ENCODE measurements at places on chromosomes 3 and 15.

DNA sequence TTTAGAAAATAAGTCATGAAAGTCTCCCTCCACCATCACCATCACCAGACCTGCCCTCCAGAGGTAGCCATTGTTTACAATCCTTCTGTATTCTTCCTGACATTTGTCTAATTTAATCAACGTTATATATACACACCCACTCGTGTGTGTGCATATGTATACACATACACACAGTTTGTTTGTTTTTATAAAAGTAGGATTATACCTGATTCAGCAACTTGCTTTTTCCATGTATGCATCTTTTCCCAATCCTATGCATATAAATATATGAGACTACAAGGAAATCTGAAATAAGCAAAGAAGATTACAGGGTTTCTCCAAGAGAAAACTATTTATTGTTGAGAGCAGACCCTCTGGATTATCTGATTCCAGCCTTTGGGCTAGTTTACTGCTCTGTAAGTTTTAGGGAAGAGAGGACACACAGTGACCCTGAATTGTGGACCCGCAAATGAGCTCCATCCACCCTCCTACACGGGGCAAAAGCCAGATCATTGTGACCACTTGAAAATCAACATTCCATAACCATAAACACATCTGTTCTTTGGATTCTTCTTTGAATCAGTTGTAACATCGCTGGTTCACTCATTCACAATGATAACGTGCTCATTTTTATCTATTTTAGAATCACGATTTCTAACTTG lies 104.3 kb downstream of the CPN2 start:
- no peak for DNase-seq

- DNase-seq, result no peak
Measured at GRCh38 chr3:4981665-4982494, 2.6 kb downstream of the BHLHE40 start.

DNA sequence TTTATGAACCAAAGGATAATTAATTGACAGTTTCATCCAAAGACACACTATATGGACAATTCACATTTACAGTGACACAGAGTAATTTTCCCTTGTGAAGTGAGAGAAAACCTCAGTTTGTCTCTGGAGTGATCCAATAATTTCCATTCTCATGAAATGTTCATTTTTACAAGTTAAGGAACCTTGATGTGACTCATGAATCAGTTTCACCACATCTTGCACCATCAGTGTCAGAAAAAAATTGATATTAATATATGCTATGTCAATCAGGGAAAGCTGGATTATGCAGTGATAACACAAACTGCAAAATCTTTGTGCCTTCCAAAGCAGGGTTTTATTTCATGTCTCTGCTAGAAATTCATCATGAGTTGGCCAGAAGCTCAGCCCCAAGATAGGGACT lies 348.1 kb downstream of the ARPP21 start:
- DNase-seq, result no peak

- DNase-seq, result no peak
Measured at GRCh38 chr3:181457190-181457589, 254.5 kb upstream of the SOX2 start.

GRCh38 chr15:40016224-40016865 lies 22.6 kb downstream of the SRP14 start:
- no peak for DNase-seq

DNA sequence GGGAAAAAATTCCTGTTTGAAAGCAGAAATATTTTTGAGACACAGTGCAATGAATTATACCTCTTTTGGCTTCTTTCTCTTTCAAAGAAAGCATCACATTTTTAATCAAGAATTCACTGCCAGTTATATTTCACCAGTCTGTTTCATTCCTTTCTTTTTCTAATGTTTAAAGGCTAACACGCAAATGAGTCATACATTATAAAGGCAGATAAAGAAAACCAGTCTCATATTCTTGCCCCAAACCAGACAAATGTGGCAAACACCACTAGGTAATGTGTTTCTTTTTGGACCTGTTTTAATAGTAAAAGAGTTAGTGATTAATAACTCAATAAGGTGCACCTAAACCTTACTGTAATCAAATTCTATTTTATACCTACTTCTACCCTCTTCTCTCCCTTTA lies 83.8 kb downstream of the PLOD2 start:
- DNase-seq, result no peak

DNA sequence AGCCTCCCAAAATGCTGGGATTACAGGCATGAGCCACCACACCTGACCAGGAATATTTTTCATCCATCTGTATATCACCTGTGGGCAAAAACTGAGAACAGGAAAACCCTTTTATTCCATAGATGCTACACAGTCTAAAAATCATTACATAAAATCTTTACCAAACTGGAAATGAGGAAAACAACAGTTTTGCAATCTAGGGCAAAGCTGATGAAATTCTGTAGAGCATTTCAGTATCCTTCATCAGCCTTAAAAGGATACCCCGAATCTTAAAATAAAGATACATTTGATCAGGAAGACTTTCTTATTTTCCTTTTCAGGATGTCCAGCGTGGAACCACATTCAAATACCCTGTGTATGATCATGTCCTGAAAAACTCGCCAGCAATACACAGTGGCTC lies 7.1 kb downstream of the SIAH2 start:
- no peak for DNase-seq

GRCh38 chr3:172595664-172596393 lies 72.6 kb upstream of the TNFSF10 start:
- DNase-seq, result no peak

- DNase-seq, result no peak
Measured at GRCh38 chr15:57334257-57334656, 42.0 kb upstream of the CGNL1 start.

DNA sequence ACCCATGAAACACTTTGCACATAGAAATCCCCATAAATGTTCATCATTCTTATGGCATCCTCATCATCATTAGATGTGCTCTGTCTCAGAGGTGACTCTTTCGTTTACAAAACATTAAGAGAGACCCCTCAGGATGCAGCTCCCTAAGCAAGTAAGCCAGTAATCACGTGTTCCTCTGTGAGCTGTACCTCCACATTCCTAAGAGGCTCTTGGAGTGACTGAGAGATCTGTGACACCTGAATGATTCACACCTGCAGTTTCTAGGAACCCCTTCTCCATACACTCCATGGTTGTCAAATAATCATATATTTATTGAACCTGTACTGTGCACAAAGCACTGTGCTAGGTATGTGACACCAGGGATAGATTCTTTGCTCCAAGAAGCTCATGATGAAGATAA lies 602.4 kb downstream of the UNC13C start:
- DNase-seq, result no peak

DNA sequence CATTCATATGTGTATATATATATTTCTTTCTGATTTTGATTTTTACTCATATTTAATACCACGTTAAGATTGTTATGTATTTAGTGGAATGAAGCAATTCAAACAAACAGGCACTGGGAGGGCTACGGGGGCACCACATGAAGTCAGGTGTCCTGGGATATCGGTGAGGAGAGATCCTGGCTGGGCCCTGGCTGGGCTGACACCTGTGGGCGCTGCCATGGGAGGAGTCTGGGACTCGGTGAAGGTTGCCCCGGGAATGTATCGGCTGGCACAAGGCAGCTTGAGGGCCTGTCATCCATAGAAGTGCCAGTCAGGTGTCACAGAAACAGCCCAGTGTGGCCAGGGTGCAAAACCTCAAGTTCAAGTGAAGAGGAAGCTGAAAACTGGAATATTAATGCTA lies 766.9 kb upstream of the ARPP21 start:
- DNase-seq, result no peak

DNA sequence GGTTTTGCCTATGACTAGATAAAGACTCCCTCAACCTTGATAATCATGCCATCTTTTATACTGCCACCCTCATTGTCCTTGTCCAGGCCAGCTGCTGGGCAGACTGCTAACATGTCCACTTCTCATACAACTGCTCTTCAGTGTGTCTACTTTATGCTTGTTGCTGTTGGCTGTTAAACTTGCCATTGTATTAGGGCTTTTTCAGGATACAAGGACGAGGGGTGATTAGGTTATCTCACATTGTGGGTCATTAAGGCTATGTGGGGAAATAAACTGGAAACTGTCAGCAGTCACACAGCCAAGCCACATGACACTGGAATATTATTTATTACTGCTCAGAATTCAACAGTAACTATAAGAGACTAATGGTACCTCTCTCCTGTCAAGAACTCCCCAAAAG lies 36.1 kb downstream of the STARD9 start:
- no peak for DNase-seq

GRCh38 chr3:124584245-124584551 lies 146.1 kb upstream of the UMPS start:
- no peak for DNase-seq

DNA sequence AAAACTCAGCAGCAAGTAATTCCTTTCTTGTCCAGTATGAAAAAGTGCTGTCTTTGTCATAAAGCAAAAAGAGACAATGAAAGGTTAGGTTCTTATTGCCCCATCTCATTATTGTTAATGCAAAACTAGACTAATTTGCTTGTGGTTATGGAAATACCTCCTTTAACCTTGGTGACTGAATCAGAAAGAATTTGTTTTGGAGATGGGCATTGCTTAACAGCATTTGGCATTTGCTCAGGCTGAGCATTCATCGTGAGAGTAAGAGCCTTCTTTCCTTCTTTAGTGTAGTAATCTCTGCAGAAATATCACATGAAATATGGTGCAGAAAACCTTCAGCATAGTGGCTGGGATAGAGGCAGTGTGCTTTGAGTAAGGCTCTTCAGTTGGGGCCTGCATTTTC lies 103.1 kb downstream of the CNTN6 start:
- DNase-seq, result no peak

DNA sequence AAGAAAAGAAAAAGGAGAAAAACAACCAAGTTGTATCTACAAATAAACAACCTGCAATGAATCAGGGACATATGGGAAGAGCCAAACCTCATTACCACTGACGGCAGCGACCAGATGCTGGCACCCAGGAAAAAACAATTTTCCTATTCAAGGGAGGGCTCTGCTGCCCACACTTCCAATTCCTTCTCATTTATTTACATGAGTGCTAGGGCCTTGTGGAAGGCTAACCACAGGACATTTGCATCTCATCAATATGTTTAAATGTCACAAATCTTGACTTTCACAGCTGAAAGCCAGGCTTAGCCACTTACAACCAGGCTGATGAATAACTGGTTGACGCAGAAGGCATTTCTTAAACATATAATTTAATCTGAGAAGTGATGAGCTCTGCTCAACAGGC lies 36.0 kb downstream of the RFTN1 start:
- no peak for DNase-seq

DNA sequence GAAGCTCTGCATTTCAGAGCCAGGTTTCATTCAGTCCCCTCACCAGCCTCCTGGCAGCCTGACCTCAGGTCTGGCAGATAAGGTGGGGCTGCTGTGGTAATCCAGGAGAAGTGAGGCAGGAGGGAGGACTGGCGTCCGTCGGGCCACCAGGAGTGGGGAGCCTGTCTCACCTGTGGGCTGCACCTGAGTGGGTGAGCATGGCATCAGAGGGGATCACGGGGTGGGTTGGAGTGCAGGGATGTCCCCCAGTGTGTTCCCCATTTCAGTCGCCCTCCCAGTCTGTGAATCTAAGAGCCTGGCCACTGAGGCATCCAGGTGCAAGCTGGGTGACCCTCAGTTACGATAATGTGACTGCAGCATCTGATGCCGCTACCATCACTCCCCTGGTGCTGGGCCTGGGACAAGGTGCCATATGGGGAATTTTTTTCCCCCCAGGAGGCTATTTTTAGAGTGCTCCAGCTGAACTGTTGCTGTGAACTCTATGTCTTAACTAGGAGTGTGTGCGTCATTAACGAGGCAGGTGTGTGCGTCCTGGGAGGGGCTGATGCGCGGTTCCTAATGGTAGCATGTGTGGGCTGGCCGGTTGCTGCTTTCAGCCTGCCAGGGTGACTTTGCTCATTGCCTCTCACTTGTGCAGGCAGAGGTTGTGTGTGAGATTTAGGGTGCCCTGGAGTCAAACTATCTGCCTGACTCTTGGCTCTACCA lies 165.2 kb downstream of the SLCO3A1 start:
- no peak for DNase-seq

GRCh38 chr15:33742800-33743199 lies 225.5 kb upstream of the CHRM5 start:
- DNase-seq, result no peak

Data from central memory CD8-positive, alpha-beta T cell (primary cell).